ENCODE measurements at places on chromosomes 1 and 21. TPM values are rescaled to one million over a fixed set of nuclear protein-coding genes. Genes with fewer than 3 reads are reported as not detected.
A peak's percentile ranks its signal among the peaks of the same experiment; 100 is the strongest.

DNA sequence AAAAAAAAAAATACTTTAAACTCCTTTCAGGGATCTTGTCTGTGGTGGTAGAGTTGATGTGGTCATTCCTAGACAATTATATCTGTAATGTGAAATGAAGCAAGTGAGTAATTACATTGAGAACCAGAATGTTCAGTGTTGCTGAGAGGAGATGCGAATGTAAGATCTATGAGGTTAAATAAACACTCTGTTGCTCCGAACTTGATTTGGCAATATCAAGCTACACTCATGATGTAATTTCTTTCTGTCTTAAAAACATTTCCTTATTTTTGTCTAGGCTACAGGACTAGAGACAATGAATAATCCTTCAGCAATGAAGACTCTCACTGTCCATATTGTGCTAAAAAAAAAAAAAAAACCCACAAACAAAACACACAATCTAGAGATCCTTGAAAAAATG is 63.1 kb upstream of the IGSF5 start:
- H3K27ac ChIP-seq: no peak overlapping the region
- H3K4me3 ChIP-seq: no peak overlapping the region
- H3K27me3 ChIP-seq: no peaks in the 10 kb centered on the region
- no peaks in the 10 kb centered on the region for H3K4me1 ChIP-seq
- DNase-seq: no peak
- no peaks in the 10 kb centered on the region for H3K36me3 ChIP-seq

- no peak for DNase-seq
- peak overlapping the region; percentile 61 for H3K27ac ChIP-seq
- H3K4me1 ChIP-seq: no peaks in the 10 kb centered on the region
- H3K27me3 ChIP-seq: no peaks in the 10 kb centered on the region
- H3K4me3 ChIP-seq: no peak overlapping the region
- peaks cover 91% of the 10 kb centered on the region for H3K36me3 ChIP-seq
Observed at GRCh38 chr1:15937146-15937545, 38.8 kb downstream of the ZBTB17 start.

GRCh38 chr1:3172431-3173380 is 103.7 kb downstream of the PRDM16 start:
- no peak overlapping the region for H3K27ac ChIP-seq
- H3K4me1 ChIP-seq: no peaks in the 10 kb centered on the region
- peaks cover 13% of the 10 kb centered on the region for H3K27me3 ChIP-seq
- no peak for DNase-seq
- no peaks in the 10 kb centered on the region for H3K36me3 ChIP-seq

DNA sequence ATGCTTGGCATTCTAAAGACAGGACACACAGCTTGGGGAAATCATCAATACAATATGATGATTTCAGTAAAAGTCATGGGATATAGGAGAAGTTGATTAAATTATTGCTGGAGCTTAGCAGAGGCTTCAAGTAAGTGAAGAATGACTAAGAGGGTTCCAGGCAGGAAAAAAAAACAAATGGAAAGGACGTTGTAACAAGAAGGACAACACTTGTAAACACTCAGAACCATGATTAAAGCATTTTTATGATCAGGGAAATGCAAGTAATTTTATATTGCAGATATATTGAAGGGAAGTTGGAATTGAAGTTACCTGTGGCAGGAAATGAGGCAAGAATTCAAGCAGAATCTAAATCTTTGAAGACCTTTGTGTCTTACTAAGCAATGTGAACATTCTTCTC is 602.7 kb upstream of the NEGR1 start:
- H3K4me3 ChIP-seq: no peak overlapping the region
- no peaks in the 10 kb centered on the region for H3K36me3 ChIP-seq
- H3K27me3 ChIP-seq: no peaks in the 10 kb centered on the region
- no peaks in the 10 kb centered on the region for H3K4me1 ChIP-seq
- no peak for DNase-seq

DNA sequence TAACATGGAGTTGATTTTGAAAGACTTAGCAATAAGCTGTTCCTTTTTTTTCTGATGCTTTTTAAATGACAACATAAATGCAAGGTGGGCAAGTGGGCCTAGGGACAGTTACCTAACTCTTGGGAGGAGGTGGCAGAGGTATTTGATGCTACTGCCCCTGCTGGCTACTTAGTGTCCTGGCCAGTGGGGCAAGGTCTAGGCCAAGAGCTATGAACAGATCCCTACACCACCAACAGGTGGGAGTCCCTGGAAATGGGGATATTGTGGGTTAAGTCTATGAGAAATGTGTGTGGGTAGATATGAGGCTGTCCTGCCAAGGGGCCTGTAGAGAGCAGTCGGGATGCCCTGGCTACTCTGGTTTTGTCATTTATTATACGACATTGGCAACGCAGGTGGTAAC is 31.3 kb upstream of the B3GALT5 start:
- H3K4me1 ChIP-seq: no peaks in the 10 kb centered on the region
- no peak overlapping the region for H3K4me3 ChIP-seq
- no peak for DNase-seq
- no peaks in the 10 kb centered on the region for H3K27me3 ChIP-seq
- no peaks in the 10 kb centered on the region for H3K36me3 ChIP-seq

GRCh38 chr1:61215119-61215518 is 132.8 kb downstream of the NFIA start:
- peaks cover 18% of the 10 kb centered on the region for H3K4me1 ChIP-seq
- DNase-seq: no peak
- H3K36me3 ChIP-seq: no peaks in the 10 kb centered on the region
- H3K27me3 ChIP-seq: no peaks in the 10 kb centered on the region
- no peak overlapping the region for H3K4me3 ChIP-seq
- no peak overlapping the region for H3K27ac ChIP-seq

DNA sequence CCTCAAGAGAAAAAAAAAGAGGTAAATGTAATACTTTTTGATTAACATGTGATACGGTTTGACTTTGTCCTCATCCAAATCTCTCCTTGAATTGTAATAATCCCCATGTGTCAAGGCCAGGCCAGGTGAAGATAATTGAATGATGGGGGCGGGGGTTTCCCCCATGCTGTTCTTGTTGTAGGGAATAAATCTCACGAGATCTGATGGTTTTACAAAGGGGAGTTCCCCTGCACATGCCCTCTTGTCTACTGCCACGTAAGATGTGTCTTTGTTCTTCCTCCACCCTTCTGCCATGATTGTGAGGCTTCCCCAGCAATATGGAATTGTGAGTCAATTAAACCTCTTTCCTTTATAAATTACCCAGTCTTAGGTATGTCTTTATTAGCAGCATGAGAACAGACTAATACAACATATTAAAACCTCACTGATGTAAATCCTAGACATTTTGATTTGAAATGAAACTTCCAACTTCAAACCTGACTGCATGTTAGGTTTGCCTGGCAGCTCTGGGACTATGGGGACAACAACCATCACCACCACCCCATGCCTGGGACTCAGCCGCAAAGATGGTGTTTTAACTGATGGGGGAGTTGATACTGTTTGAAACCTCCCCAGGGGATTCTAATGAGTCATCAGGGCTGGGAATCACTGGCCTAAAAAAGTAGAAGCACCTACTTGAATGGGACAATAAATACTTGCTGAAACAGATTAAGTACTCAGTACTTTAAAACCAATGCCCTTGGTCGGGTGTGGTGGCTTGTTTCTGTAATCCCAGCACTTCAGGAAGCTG is 32.8 kb upstream of the BACH1 start:
- DNase-seq: peak; percentile 54
- no peaks in the 10 kb centered on the region for H3K27me3 ChIP-seq
- H3K27ac ChIP-seq: no peak overlapping the region
- H3K4me1 ChIP-seq: no peaks in the 10 kb centered on the region
- H3K36me3 ChIP-seq: no peaks in the 10 kb centered on the region

- H3K4me3 ChIP-seq: no peak overlapping the region
- H3K27me3 ChIP-seq: no peaks in the 10 kb centered on the region
- H3K27ac ChIP-seq: no peak overlapping the region
Observed at GRCh38 chr1:115228191-115228590, 109.9 kb downstream of the NGF start.

- DNase-seq: no peak
- H3K4me1 ChIP-seq: no peaks in the 10 kb centered on the region
- no peak overlapping the region for H3K27ac ChIP-seq
- no peak overlapping the region for H3K4me3 ChIP-seq
- no peaks in the 10 kb centered on the region for H3K27me3 ChIP-seq
Observed at GRCh38 chr1:82858031-82858430, 1057.3 kb downstream of the ADGRL2 start.

GRCh38 chr1:168437821-168438220 is 106.0 kb downstream of the XCL2 start:
- H3K27me3 ChIP-seq: no peaks in the 10 kb centered on the region
- no peak overlapping the region for H3K27ac ChIP-seq
- DNase-seq: no peak
- no peaks in the 10 kb centered on the region for H3K4me1 ChIP-seq
- H3K36me3 ChIP-seq: no peaks in the 10 kb centered on the region
- no peak overlapping the region for H3K4me3 ChIP-seq

DNA sequence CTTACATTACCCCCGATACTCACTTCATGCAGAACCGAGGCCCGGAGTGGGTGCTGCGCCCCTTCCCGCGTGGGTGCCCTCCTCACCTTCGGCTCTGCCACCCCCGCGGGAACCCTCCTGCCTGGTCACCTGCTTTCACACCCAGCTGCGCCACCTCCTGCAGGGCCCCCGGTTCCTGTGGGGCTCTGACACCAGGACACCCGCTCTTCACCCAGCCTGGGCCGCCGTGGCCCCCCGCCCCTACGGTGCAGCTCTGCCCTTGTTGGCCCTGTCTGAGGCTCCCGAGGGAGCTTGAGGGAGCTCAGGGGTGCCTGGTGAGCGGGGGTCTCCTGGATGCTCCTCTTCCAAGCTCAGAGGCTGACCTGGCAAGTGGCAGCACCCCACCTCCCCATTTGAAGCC is 19.0 kb downstream of the RRP1 start:
- no peak overlapping the region for H3K4me3 ChIP-seq
- peaks cover 11% of the 10 kb centered on the region for H3K36me3 ChIP-seq
- H3K4me1 ChIP-seq: peaks cover 22% of the 10 kb centered on the region
- no peak for DNase-seq
- H3K27ac ChIP-seq: no peak overlapping the region

DNA sequence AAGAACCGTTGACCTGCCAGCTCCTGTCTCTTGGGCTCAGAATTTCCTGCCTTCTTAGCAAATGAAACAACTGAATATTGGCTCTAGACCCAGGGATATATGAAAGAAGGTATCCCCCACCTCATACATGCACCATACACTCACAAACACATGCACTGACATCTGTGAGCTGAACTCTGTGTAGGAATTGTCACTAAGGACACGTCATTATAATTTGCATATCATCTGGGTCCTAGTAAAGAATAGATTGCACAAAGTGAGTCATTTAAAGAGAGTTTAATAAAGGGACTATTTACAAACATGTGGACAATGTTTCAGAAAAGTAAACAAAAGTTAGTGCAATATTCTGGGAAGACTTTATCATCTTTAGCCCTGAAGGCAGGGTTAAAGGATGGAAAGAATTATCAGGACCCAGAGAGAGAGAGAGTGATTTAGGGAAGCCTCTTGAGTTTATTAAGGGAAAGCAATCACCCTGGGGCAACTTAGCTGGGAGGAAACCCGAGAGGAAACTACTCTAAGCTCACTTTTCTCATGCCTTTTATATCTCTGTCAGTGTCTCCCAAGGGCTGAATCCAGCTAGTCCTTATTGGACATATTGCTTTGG is 74.1 kb upstream of the PLA2G4A start:
- DNase-seq: peak; percentile 24
- H3K36me3 ChIP-seq: no peaks in the 10 kb centered on the region
- H3K27me3 ChIP-seq: no peaks in the 10 kb centered on the region
- H3K27ac ChIP-seq: no peak overlapping the region
- H3K4me1 ChIP-seq: no peaks in the 10 kb centered on the region

DNA sequence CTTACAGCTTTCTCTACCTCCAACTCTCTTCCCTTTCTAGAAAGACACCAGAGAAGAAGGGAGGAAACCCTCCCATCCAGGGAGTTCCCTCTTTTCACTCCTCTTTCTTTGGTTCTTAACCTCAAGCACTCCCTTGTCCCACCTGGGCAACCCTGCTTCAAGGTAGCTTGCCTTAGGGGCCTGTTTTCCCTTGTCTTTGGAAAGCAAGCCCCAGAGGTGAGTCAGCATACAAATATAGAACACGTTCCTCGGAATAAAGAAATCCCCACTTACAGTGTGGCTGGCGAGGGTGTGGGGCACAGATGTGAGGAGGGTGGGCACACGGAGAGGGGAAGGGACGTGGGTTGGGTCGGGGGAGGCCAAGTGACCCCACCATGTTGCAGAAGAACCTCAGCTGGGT is 26.1 kb upstream of the KCNE2 start:
- no peaks in the 10 kb centered on the region for H3K27me3 ChIP-seq
- no peak overlapping the region for H3K27ac ChIP-seq
- H3K36me3 ChIP-seq: no peaks in the 10 kb centered on the region
- H3K4me1 ChIP-seq: no peaks in the 10 kb centered on the region

GRCh38 chr1:18239671-18240070 is 132.1 kb downstream of the IGSF21 start:
- no peak overlapping the region for H3K4me3 ChIP-seq
- H3K36me3 ChIP-seq: no peaks in the 10 kb centered on the region
- no peaks in the 10 kb centered on the region for H3K4me1 ChIP-seq

GRCh38 chr1:43405219-43405875 is 15.6 kb downstream of the SZT2 start:
- no peaks in the 10 kb centered on the region for H3K4me1 ChIP-seq
- peaks cover 8% of the 10 kb centered on the region for H3K36me3 ChIP-seq
- no peak for DNase-seq
- H3K27ac ChIP-seq: no peak overlapping the region
- H3K4me3 ChIP-seq: no peak overlapping the region

DNA sequence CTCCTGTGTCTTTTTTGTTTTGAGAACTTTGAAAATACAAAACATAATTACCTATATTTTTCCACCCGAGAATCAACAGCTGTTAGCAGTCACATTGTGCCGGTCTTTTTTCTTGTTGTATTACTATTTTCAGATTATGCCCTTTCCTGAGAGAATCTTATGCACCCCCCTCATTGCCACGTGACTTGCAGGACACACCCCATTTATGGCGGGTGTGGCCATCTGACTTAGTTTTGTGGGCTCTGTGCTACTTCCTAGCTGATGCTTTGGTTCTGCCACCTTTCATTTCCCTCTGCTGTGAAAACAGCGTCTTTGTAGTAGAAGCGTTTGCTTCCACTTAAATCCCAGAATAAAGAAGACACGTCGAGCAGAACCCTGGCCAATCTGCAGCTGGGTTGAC is 82.8 kb upstream of the SOX13 start:
- H3K36me3 ChIP-seq: no peaks in the 10 kb centered on the region
- no peak overlapping the region for H3K4me3 ChIP-seq
- no peaks in the 10 kb centered on the region for H3K4me1 ChIP-seq
- no peak for DNase-seq

The DIO1 gene
- not detected for total RNA-seq

The DAB1 gene
- total RNA-seq: 113 TPM

The GBP6 gene
- not detected for total RNA-seq

The PRR9 gene
- not detected for total RNA-seq

The TPM3 gene
- 746 TPM for total RNA-seq

The SPATA46 gene
- not detected for total RNA-seq

The WARS2 gene
- 13.3 TPM for total RNA-seq

The CRNN gene
- not detected for total RNA-seq

The CCT8 gene
- total RNA-seq: 415 TPM

The CCDC185 gene
- not detected for total RNA-seq
